Osteoblast (primary cell): ENCODE measurements at places on chromosomes 2 and 18.

- DNase-seq, result no peak
Measured at GRCh38 chr2:63488118-63488713, 100.1 kb downstream of the WDPCP start.

DNA sequence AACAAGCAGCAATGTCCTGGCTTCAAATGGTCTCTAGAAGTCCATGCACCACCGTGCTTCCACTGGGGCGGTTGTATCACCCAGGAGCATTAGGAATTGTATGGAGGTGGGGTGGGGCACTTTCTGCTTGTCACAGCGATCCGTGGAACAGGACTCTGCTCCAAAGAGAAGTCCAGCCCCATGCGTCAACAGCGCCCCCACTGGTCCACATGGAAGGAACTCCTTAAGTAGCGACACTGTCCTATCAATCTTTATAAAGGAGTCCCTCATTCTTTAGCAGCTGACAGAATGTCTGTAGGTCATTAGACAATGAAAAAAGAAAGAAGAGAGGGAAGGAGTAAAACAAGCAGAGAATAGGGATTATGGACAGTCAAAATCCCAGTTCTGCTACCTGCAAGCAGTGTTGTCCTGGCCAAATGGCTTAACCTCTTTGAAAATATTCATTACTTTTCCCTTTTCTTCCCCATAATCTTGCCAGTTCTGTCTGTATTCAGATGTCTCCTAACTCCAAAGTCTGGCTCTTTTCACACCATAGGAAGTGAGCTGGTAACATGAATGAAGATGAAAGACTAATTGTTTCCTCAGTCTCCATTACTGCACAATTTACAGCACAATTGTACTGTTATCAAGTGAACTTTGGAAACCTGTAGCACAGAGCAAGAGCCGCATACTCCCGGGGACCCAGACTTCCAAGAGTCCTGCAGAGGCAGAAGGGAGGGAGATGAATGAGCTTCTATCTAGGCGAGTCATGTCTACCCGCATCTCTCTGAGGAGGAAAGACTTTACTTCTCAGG, 9.9 kb downstream of the NFE2L2 start:
- DNase-seq, result no peak

DNA sequence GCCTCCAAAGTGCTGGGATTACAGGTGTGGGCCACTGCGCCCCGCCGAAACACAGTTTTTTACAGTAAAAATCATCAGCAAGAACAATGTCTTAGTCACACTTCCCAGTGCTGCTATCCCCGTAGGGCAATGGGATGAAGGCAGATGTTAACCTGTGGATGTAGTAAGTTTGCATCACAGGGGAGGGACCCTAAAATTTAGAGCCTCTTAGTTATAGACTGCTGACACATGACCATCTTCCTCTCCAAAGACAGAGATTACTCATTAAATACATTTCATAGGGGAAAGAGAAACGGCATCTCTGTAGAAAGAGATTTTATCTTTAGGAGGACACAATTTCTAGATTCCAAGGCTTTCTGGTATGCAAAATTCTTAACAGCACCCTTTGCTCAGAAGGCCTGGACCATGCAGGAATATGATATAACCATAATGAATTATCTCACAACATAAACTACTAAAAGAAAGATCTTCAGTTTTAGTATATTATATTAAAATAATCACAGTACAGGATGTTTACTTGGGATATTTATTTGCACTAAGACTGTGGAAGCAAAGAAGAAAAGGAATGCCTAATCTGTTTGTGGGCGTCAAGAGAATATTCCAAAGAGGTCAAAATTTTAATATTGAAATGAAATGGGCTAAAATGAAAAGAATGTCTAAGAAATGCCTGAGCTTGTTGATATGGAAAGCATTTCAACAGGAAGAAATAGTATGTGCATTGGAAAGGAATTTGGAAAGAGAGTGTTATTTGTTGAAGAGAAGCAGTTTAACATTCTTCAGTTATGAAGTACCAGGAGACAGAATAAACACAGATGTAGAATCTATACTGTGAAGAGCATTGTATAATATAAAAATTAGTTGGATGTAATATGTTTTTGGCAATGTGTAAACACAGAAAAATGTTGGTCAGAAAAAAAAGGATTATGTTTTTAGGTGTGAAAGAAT, 1228.3 kb upstream of the CHAC2 start:
- peak; percentile 4 for DNase-seq

GRCh38 chr2:68653538-68653982, 10.2 kb downstream of the PROKR1 start:
- peak; percentile 81 for DNase-seq

GRCh38 chr2:175937216-175937615, 64.9 kb downstream of the LNPK start:
- DNase-seq, result no peak

DNA sequence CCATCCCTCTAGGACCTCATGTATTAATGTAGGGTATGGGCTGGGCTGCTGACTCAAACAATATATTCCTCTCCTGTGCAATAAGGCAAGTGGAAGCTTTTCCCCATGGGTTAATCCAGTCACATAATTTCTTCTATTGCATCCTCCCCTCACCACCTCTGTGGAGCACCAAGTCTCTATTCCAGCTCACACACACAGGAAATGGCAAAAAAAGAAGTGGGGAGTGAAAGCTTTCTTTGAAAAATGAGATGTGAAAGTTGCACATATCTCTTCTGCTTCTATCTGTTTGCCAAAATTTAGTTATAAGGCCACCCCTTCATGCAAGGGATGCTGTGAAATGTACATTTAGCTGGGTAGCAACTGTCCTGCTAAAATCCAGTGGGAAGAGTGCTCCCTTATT, 121.3 kb downstream of the CDC42EP3 start:
- no peak for DNase-seq

DNA sequence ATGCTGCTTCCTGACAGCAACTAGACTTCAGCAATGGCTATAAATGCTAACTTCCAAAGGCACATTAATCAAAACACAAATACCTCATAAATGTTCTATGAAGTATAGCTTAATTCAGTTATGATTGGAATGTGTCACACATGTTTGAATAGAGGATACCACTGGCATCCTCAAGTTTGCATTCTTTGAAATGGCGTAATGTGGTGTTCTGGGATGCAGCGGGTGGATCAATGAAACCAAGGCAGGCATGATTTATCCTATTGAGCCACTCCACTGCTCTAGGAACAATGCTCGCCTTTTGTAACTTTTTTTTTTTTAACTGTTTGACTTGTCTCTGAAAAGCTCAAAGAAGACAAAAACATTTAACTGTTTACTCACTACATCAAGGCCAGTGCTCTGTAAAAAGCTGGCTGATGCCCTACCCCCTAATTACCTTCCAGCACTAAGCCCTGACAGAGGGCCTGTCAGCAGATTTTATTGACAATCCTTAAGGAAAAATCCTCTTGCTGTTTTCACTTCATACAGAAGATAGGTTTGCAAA, 278.8 kb upstream of the SESTD1 start:
- no peak for DNase-seq

GRCh38 chr2:121038431-121038830, 246.6 kb downstream of the TFCP2L1 start:
- DNase-seq, result no peak

DNA sequence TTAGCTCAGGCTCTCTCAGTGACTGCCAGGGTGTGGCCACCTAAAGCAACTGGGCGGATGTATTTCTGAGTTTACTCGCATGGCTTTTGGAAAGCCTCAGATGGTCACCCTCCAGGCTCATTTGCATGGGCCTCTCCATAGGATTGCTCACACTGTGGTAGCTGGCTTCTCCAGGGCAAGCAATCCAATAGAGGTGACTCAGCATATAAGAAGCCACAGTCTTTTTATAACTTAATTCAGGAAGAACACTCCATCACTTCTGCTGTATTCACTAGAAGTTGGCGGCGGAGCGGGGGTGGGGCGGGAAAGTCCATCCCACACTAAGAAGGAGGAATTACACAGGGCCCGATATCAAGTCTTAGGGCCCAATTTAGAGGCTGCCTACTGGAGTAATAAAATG, 3.6 kb upstream of the DOK6 start:
- DNase-seq, result peak; percentile 61

DNA sequence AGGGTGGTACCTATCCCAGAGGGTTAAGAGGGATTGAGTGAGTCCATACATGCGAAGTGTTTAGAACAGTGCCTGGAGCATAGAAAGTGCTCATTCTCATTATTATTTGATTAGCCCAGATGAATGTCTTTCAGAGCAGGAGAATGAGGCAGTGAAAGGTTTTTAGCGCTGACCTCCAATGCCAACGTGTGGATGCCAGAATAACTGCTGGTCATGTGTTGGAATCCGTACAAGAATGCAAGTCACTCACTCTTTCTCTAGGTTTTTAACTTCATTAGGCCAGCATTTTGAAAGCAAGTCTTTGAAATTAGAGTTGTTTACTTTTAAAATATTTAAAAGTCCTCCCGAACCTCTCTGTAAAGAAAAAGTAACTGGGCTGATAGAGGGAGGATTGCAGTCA, 374.2 kb downstream of the EN1 start:
- DNase-seq, result no peak

DNA sequence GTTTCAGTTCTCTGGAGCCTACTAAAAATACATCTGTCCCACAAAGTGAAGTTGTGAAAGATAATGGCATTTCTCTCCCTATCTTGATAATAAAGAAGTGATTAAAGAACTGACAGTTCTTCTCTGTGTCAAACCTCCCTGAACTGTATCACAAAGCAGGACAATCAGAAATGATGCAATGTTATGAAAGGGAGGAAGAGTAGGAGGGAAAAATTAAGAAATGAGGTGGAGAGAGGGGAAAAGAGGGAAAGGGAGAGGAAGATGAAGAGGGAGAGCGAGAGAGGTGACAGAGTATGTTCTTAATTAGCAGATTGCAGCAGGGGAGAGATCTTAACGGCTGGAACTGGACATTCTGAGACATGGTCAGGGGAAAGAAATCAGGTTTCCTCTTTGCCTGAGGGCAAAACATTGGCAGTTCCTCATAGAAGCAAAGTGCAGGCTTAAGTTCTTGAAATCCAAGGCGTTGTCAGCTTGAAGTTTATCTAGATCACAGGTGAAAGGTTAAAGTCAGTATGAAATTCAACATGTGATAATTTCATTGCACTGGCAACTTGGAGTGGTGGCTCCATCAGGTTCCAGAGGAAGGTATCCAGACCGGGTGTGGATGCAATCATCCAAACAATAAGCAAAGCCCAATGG, 54.6 kb downstream of the RDH14 start:
- no peak for DNase-seq

- no peak for DNase-seq
Measured at GRCh38 chr2:188678882-188679281, 295.3 kb upstream of the COL3A1 start.

DNA sequence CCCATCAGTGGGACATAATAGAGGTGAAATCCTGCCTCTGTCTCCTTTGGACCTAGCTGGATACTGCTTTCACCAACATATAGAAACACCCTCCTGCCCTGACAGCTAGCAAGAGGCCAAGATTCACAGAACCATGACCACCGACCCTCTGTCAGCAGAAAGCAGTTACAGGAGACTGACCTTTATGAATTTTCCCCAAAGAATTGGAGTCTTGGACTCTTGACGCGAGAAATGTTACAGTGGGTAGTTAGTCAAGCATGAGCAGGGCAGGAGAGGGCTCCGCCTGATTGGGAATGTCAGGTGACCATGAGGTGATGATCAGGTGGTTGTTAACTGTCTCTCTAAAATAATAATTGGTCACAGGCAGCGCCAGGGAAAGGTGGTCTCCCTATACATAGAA, 1002.3 kb downstream of the TDRD15 start:
- no peak for DNase-seq

DNA sequence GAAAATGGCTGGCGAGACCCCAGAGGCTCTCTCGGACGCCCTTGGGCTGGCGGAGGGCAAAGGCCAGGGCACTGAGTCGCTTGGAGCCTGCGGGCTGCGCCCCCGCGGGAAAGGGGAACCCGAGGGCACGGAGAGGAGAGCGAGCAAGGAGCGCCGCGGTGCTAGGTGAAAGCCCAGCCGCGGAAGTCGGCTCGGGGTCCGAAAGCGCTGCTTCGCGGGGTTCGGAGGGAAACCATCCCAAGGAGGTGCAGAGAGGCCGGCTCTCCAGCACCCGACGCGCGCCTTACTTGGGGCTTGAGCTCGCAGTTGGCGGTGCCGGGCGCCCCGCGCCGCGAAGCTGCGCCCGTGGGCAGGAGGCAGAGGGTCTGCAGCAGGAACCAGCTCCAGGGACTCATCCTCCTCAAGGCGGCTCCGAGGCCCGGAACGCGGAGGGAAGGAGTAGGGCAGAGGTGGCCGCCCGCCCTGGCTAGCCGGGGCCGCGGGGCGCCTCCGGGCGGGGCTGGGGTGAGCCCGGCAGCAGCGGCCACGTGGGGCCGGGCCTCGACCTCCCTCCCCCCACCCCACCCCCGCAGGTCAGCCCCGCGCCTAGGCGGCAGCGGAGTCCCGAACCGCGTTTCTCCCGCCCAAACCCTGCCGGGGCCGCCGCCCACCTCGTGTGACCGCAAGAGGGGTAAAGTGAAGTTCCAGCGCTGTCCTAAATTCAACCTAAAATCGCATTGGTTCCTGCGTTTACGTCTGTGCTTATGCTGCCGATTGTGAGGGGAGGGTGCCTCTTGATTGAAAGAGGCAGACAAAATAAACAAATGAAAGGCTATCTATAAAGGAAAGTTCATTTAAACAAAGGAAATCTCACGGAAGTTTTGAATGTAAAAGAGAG, at the start of gene TRABD2A:
Gene TRABD2A, minus strand, starts transcription at position 440 of the 877 bp plus-strand sequence. Its CDS starts 45 bp downstream, at position 395.
- DNase-seq, result peak; percentile 81

DNA sequence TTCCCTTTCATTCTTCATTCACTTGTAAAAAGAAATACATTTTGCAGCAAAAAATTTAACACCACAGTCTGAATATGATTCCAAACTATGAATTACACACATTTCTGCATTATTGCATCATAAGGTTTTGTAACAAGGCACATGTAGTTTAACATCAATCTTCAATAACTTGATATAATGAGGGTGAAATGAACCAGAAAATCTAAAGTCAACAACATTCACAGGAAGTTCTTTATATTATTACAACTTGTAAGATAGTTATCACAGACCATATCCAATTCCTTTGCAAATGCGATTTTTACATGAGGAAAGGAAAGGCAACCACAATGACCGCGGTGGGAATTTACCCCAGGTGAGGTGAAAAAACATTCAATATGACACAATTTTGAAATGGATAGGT, 213.3 kb downstream of the NAPG start:
- no peak for DNase-seq

- DNase-seq, result no peak
Measured at GRCh38 chr2:240269380-240269779, 128.9 kb upstream of the OTOS start.

GRCh38 chr2:201795607-201796477, 10.5 kb upstream of the CDK15 start:
- DNase-seq, result peak; percentile 85

GRCh38 chr2:66426244-66427111, 8.4 kb upstream of the MEIS1 start:
- DNase-seq, result no peak

GRCh38 chr18:23094411-23095190, 40.7 kb upstream of the CABLES1 start:
- DNase-seq, result no peak

- DNase-seq, result no peak
Measured at GRCh38 chr2:205280596-205281236, 401.6 kb upstream of the NRP2 start.

DNA sequence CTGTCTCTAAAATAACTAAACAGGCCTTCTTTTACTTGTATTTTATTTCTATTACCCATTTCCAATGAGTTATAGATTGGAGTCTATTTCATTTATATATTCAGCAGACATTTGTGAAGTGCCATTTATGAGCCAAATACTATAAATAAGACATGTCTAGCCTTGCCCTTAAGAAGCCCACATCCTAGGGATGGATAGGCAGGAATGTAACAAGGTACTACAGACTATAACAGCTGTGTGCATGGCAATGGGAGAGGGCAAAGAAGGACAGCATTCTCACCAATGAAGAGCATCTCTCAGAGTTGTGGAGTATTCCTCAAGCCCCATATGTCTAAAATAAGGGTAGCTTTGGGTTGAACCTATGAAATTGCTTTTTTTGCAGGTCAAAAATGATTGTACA, 161.9 kb upstream of the RASGRP3 start:
- no peak for DNase-seq

- DNase-seq, result peak; percentile 49
Measured at GRCh38 chr2:162293122-162293786, 25.2 kb downstream of the IFIH1 start.
